SK-MEL-5 (cell line): ENCODE measurements at places on chromosomes 5 and 9. TPM values are rescaled to one million over a fixed set of nuclear protein-coding genes. Genes with fewer than 3 reads are reported as not detected.

Gene SLCO4C1
- total RNA-seq = 0.05 TPM in 2 replicates

Gene OTULINL
- total RNA-seq = 0.32 and 0.69 TPM in 2 replicates

GRCh38 chr5:96144289-96144688 is 182.6 kb upstream of the ELL2 start:
- DNase-seq = no peak

- no peak for DNase-seq
Measured at GRCh38 chr5:169649486-169649885, 12.4 kb downstream of the DOCK2 start.
